GF-D8 (cell line): ENCODE measurements at places on chromosomes 12 and 14.

DNA sequence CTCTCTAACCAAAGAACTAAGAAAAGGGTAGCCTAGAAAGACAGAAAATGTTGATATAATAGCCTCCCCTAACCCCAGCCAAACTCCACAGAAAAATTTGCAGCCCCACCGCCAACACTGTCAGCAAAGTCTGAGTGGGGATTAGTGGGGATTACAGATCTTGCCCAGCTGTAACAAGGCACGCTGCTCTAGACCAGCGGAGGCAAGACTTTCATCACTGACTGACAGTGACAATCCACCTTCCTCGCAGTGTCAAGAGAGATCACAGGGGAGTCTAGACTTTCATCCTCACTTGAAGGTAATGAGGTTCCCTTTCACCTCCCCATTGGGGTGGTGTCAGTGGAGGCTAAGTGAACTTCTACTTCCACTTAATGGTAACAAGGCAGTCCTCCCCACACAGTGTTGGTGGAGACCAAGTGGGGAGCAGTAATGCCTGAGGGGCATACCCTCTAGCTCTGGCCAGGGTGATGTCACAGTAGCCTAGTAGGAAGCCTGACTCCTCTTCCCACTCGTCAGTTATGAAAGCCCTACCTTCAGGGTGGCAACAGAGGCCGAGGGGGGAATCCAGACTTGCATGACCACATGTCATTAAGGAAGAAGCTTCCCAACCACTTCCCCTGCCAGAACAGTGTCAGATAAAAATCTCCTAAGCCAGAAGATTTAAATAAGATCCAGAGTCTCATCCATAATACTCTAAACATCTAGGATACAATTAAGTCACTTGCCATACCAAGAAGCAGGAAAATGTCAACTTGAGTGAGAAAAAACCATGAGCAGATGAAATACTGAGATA lies 91.7 kb upstream of the RASSF8 start:
- DNase-seq = no peak

- DNase-seq = no peak
Measured at GRCh38 chr12:2796187-2796666, 1.5 kb downstream of the FKBP4 start.

DNA sequence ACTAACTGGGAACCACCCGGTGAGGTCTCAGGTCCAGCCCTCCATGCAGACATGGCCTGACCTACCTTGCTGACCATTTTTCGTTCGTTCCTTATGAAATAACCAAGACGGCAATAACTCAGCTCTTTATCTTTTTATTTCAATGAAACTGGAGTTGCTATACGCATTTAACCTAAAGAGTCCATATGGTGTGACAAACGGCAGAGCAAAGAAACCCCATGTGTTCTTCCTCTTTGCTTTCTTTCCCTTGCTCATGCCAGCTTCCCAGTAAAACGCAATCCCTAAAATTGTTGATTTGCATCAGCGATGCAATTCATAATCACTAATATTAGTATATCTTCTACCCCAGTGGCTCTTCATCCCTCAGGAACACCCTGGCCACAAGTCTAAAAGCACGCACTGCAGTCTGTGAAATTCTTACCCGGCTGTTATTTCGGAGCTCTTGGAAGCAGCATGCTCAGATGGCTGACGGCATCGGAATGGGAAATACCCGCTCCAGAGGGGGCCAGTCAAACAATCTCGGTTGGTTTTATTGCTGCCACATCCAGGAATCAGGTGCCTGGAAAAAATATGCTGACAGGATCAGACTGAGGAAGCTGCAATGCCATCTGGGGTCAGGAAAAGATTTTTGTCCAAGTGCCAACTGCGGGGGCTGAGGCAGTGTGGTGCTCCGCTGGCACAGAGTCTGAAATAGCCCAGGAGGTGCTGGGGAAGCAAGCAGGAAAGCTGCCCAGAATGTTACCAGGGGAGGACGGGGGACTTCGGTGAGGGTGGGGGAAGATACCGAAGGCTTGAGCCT lies 28.2 kb upstream of the KCNA1 start:
- no peak for DNase-seq

DNA sequence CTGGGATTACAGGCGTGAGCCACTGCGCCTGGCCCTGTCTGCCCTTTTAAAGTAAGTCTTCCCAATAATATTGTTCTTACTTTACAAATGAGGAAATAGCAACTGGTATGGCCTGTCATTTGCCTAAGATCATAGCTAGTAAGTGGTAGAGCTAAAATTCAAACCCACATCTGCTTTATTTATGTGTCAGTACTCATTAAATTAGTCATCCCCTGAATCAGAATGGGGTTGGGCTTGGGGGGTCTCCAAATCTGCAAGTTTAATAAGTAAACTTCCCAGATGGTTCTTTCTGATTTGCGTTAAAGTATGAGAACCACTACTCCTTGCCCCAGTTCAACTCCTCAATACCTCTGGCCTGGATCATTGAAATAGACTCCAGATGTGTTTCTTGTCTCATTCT lies 96.2 kb downstream of the FAR2 start:
- no peak for DNase-seq

GRCh38 chr14:68473069-68473468 lies 319.8 kb downstream of the ZFP36L1 start:
- DNase-seq = no peak

DNA sequence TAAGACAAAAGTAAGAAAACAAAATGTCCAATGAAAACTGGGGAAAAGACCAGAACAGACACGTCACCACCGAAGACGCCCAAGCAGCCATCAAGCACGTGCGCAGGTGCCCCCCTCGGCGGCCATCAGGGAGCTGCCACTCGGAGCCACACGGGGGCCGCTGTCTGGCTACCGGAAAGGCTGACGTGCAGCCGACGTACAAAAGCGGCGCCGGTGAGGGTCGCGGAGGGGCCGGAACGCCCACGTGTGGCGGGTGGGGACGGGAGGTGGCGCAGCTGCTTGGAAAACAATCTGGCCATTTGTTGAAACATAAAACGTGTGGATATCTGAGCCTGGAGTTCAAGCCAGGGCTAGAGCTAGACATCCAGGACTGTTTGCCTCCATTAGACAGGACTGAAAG lies 60.7 kb downstream of the GALNT9 start:
- DNase-seq = no peak
